ENCODE measurements at places on chromosomes 1 and 21.

- no peak for DNase-seq
Measured at GRCh38 chr1:147760481-147761260, at the start of gene GJA5. Gene GJA5 (minus strand): TSS chr1:147760602. CDS start chr1:147759238, 1,364 bp downstream.

- DNase-seq: no peak
Measured at GRCh38 chr1:24827379-24828135, 82.3 kb downstream of the CLIC4 start.

- no peak for DNase-seq
Measured at GRCh38 chr21:17495680-17496079, 17.2 kb upstream of the CXADR start.

DNA sequence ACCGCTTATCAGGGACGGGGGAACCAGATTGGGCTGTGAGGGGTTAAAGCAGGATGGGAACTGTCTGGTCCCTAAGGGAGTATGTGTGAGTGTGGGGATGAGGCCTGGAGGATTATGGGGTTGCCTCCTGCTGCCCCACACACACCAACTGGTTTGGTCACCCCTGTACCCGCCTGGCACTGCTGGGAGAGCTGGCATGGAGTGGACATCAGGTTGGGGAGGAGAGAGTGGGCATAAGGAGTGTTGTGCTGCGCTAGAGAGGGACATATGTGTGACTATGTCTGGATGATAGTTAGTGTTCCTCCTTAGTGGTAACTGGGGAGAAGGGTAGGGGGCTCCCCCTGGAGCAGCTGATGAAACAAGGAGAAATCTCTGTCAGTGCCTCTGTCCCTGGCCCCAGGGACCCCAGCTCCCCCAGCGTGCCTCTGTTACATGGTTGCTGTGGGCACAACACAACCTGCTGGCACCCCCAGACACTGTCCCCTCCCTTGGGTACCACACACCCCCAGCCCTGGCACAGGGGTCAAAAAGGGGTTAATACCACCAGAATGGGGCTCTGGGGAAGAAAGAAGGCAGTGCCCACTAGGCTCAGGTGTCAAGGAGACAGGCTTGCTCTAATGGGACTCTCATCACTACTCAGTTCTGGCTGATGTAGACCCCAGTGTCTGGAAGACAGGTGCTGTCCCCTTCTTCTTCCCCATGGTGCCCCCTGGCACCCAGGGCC, 1.9 kb downstream of the ZBTB7B start:
- DNase-seq: no peak

GRCh38 chr1:908661-909060, 15.1 kb upstream of the SAMD11 start:
- no peak for DNase-seq

GRCh38 chr1:66607458-66607857, 73.5 kb downstream of the SGIP1 start:
- no peak for DNase-seq

- DNase-seq: no peak
Measured at GRCh38 chr1:212982430-212983152, 32.2 kb downstream of the VASH2 start.

DNA sequence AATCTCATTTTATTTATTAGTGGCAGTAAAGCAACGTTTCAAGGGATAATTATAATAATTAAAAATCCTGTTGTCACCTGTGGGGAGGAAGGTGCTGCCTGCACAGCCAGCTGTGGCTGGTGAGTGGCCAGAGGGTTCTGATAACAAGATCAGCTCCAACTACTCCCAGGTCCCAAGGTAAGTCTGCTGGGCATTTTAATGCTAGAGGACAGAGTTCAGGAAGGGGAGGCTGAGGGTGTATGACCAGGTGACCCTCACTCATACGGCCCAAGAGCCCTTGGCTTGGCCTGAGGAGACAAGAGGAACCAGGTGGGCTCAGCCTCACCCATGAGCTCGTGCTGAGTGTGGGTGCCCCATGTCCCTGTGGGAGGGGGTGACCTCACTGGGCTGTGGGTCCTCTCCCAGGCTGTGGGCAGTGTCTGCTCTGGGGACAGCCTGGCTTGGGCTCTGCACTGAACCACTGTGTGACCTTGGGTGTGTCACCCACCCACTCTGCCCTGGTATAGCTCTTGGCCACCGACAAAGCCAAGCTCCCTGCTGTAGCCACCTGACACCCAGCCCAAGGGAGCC, 223.8 kb downstream of the PTPRU start:
- no peak for DNase-seq

DNA sequence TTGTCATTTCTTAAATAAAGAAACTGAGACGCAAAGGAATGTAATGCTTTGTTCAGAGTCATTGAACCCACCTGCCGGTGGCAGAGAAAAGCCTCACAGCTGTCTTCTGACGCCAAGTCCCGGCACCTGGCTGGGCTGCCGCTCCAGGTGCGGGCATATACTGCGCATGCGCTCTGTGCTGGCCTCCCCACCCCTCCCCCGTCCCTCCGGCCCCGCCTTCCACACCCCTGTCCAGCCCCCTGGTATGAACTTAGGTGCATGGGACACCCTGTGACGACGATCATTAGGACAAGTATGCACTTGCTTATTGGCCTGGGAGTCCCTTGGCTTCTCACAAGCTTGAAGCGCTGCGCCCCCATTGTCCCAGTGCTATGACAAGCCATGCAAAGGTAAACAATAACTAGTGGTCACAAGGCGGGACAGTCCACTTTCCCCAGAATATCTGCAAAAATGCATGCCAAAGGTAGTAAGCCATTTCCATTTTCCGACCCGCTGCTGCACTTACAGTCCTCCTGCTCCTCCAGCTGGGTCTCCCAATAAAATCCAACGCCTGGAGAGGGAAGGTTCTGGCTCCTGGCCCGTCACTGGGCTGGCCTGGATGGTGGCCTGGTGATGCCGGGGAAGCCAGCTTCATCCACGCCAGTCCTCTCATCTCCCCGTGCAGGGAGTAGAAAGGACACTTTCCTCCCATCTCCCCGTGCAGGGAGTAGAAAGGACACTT, 100.4 kb downstream of the PSMG1 start:
- DNase-seq: peak; percentile 76

DNA sequence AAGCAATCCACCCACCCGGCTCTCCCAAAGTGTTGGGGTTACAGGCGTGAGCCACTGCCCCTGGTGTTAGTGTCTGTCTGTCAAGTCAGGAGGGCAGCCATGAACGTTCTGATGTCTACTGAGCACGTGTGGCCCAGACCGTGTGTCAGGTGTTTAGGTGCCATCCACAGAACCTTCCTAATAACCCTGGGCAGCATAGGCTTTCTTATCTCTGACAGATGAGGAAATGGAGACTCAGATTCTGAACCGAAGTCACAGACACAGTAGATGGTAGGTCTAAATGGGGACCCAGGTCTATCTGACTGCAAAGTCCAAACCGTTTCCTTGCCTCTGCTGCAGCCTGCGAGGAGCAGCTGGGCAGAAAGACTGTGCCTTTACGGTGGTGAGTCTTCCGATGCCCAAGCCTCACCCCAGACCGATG, 622 bp upstream of the IL6R start:
- no peak for DNase-seq

GRCh38 chr1:15933684-15934083, 42.2 kb downstream of the ZBTB17 start:
- no peak for DNase-seq

DNA sequence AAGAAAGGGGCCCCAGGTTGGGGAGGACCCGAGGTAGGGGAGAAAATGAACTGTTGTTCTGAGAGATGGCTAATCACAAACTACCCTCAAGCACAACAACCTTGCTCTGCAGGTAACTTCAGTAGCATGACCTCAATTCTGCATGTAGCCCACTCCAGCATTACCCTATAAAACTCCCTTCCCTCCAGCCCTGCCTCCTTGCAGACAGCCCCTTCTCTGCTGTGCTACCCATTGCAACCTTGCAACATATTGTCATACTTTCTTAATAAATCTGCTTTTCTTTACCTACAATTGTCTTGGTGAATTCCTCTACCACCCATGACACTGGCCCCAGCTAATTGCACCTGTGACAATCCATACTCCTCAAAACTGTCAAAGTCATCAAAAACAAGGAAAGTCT, 428.9 kb downstream of the MATN1 start:
- no peak for DNase-seq

- DNase-seq: peak; percentile 59
Measured at GRCh38 chr1:229270547-229271447, at the start of gene RAB4A. Gene RAB4A (plus strand): TSS chr1:229271111. CDS start chr1:229271340, 229 bp downstream.

DNA sequence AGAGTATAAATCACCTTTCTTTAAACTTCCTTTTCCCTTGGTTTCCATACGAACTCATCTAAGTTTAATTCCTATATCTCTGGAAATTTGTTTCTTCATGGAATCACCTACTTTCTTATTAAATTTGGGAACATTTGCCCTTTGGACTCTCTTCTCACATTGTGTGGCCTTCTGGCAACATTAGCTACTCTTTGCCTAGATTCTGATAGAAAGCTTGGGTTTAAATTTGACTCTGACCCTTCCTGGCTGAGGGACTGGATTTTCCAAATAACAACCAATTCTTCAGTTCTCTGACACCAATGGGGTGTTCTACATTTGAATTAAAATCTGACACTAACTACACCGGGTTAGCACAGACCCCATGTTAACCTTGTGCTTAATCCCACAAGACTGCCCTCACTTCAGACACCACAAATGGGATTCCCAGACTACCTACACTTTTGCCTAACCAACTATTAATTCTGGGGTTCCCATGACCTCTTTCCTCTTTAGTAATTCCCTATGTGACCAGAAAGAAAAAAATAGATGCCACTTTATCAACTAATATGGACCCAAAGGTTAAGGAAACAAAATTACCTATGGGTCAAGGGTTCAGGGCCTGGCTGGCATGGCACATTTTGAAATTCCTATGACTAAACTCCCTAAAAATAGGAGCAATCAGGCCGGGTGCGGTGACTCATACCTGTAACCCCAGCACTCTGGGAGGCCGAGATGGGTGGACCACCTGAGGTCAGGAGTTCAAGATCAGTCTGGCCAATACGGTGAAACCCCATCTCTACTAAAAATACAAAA, 9.7 kb upstream of the THEM4 start:
- DNase-seq: no peak

GRCh38 chr1:3904006-3904842, 4.2 kb upstream of the C1orf174 start:
- DNase-seq: no peak

- no peak for DNase-seq
Measured at GRCh38 chr1:172320733-172321132, 99.8 kb upstream of the C1orf105 start.

DNA sequence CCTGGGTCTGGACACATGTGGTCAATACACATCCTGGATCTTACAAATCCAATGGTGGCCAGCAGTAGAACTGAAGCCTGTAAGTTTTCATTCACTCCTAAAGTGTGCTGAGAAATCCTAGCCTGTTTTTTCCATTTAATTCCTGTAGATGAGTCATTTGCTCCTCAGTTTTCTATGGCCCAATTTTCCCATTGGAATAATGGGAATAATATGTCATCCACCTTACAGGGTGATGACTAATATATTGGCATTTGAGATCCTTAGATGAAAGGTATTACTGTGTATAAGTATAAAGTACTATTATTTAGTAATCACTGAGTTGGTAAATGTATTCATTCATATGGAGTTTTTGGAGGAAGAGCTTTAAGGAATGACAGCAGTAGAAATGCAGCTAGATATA, 89.7 kb upstream of the ADAR start:
- no peak for DNase-seq

- DNase-seq: no peak
Measured at GRCh38 chr1:222798116-222798515, 16.7 kb upstream of the DISP1 start.

DNA sequence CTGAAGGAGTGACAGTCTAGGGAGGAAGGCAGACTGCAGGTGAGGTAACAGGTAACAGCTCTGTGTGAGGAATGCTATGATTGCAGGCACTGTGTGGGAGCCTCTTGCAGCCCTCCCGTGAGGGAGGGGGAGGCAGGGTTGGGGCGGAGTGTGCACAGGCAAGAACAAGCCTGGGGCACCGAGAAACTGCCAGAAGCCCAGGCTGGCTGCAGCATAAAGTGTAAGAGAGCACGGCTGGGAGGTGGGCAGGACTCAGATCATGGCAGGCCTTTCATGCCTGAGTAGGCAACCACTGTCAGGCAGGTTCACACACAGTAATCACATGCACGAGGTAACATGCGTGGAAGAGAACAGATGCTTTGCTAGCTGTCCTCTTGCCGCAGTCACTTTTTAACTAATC, 11.3 kb upstream of the RHEX start:
- no peak for DNase-seq

DNA sequence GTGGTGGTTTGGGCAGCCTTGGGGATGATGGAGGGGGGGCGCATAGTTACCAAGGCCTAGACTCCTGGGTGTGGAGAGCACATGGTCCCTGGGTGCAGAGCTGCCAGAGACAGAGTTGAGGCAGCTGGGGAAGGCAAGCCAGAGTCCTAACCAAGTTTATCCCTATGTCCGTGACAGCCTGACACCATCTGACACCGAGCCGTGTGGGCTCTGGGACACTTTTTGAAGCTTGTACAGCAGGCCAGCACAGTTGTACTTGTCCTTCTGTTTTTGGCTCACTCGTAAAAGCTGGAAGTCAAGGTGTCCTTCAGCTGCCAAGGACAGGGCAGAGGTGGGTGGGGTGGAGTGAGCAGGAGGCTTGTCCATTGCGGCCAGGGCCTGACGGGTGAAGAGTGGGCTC, 28.5 kb downstream of the SLC26A9 start:
- DNase-seq: no peak

GRCh38 chr1:12125422-12126355, 41.1 kb upstream of the TNFRSF1B start:
- no peak for DNase-seq

DNA sequence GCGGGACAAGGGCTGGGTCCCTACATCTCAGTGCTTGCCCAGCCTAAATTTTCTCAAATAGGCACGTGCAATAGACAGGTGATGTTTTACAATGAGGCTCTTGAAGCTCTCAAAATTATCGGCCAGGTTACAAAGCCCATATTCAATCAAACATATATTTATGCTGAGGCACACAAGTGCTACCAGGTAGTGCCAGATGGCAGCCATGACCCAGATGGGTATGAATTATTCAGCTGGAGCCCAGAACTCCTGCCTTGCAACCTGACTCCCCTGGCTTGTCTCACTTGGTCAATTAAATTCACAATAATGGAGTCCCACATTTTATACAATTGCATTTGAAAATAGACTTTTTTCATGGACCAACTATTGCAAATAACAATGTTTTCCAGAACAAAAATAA, 12.3 kb upstream of the ADAM30 start:
- no peak for DNase-seq

DNA sequence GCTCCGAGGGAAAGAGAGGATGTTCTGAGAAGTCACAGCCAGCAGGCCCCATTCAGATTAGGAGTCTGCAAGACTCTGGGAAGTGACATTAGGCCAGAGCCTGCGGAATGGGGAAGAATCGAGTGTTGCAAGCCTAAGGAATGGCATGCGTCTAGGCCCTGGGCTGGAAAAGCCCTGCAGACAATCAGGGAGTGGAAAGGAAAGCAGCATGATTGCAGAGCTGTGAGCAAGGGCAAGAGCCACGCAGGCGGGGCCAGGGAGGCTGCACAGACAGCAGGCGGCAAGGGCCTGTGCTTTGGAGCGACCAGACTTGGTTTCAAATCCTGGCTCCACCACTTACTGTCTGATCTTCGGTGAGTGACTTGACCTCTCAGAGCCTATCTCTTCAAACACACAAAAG, 118.2 kb downstream of the RRAGC start:
- no peak for DNase-seq

GRCh38 chr1:6694121-6694713, 7.4 kb downstream of the DNAJC11 start:
- DNase-seq: no peak
